ENCODE measurements at places on chromosomes 7 and 10. TPM values are rescaled to one million over a fixed set of nuclear protein-coding genes. Genes with fewer than 3 reads are reported as not detected.

The MTG1 gene
- total RNA-seq = 38.5 TPM

The LRIT1 gene
- total RNA-seq = not detected

DNA sequence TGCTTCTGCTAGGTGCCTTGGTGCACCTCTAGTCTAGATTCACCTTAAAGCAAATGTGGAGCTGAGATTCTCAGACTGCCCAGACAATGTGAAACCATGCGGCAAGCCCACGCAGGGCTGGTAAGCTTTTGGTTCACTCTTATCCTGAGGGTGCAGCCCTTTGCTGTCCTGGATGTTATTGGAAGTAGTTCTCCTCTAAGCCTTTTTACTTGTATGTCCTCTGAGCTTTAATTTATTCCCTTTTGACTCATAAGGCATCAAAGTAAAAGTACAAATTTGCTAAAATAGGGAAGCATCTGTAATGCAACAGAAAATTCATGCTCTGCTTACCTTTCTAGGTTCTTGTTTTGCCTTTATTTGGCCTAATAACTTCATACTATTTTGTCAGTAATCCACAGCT, 186.8 kb downstream of the MACC1 start:
- DNase-seq = no peak

DNA sequence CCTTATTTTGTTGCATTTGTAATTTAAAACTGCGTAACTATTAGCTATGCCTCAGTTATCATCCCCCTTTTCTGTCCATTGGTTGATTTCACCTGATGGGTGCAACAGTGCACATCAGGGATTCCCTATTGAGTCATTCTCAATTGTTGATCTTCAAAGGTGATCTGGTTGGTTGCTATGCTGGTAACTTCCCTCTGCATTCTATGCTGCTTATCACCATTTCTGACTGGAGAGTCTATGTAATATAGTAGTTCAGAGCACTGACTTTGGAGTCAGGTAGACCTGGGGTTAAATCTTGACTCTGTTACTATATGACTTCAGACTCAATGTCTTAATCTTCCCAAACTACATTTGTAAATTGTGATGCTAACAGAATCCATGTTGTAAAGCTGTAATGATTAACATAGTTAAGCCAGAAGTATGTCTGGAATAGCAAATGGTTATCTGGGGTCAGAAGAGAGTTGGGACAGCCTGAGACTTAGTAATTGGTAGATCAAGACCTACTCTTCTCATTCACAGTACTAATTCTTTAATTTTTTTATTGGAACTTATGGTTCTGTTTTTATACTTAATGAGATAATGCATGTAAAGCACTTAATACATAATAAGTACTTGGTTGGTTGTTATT, 38.1 kb downstream of the EXOC6 start:
- DNase-seq = peak; percentile 58

- DNase-seq = no peak
These were observed 152.7 kb upstream of the AUTS2 start for GRCh38 chr7:69445541-69445940.

DNA sequence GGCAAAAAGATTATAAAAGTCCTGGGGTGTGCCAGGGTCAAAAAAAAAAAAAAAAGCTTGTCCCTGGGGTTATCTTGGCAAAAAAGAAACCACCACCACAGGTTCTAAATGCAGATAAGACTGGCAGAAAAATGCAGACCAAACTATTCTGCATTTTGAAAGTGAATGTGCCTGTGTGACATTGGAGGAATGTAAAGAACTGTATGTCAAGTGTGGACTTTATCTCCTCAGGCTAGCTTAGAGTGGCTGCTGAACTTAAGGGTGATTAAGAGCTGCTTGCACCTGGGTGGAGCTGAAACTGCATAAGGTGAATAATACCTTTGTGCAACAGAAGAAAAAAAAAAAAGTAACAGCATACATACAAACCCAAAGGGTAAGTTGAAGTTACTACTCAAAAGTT, 1.3 kb upstream of the NAPEPLD start:
- DNase-seq = no peak

The PRRT4 gene
- not detected for total RNA-seq

DNA sequence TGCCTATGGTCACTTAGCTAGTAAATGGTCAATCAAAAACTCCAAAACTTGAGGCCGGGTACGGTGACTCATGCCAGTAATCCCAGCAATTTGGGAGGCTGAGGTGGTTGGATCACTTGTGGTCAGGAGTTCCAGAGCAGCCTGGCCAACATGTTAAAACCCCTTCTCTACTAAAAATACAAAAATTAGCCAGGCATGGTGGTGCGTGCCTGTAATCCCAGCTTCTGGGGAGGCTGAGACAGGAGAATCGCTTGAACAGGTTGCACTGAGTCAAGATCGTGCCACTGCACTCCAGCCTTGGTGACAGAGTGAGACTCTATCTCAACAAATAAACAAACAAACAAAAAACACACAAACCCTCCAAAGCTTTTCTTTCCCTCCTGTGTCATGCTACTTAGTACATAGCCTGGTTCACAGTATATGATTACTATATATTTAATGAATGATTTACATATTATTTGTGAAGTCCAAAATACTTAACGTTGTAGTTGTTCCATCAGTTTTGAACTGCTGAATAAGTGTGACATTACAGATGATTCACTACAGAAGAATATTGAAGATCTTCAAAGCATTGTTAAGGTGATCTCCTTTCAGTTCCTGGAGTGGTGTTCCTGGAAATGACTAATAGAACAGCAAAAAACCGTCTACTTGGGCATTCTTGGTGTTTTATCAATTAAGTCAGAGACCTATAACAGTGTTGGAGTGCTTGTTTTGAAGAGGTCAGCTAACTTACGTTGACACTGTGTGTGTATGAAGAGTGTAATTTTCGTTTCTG, 72.9 kb downstream of the ADK start:
- peak; percentile 58 for DNase-seq

GRCh38 chr7:15947754-15948153, 261.3 kb upstream of the MEOX2 start:
- no peak for DNase-seq

DNA sequence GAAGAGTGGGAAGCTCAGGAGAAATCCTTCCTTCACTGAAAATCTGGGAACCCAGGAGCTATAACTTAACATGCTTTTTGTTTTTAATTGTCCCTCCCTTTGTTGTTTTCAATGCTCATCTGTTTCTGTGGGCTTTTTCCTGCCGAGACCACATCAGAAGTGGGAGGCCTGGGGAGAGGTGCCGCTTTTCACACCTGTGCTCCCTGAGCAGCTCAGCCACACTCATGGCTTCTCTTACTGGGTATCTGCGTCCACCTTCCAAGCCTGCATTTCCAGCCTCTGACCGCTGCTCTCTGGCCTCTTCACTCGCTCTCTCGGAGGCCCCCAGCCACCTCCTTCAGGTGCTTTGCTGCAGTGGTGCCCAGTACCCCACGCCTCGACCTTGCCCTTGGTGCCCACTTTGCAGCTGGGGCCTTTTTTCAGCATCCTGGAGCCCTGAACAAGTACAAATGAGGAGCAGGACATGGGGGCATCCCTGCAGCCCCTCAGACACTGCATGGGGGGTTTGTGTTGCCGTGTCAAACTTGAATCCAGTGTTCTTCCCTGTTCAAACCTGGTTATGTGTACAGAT, 9.9 kb downstream of the C7orf57 start:
- DNase-seq = no peak

DNA sequence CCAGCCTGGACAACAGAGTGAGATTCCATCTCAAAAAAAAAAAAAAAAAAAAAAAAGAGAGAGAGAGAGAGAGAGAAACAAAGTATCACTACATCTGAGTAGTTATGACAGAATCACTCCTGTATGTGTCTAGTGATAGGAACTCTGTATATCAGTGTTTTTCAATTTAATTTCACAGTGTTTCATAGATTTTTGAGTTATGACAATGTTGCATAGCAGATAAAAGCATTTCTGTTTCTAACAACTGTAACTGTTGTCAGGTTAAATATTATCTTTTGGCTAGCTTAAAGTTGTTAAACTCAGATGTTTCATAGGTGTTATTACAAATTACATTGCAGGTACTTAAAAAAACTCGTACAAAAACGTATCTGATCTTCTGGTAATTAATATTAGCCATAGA, 60.3 kb downstream of the PLXDC2 start:
- DNase-seq = no peak

The TLX1 gene
- total RNA-seq = not detected

The VSTM4 gene
- 2.5 TPM for total RNA-seq

The DYNC1I1 gene
- total RNA-seq = not detected

DNA sequence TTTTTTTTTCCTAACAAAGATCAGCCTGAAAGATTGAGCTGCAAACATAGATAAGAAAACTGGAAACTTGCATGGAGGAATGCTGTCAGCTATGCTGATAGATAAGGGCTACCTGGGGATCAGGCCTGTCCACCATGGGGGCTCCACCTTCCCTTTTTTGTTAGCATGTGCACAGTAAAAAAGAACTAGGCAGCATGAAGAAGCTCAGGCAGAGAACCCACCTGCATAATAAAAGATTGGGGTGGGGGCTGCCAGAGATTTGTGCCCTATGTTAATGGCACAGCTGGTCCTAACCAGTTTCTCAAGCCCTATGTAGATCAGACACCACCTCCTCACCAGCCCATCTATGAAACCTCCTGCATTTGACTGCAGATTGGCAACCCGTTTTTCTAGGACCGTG, 45.4 kb upstream of the CACNB2 start:
- no peak for DNase-seq

GRCh38 chr7:20509892-20510572, 105.4 kb upstream of the ABCB5 start:
- DNase-seq = no peak

GRCh38 chr7:113120647-113121046, 2.3 kb upstream of the SMIM30 start:
- no peak for DNase-seq

The INMT gene
- 1.7 TPM for total RNA-seq

GRCh38 chr7:21041252-21041651, 254.6 kb upstream of the SP8 start:
- DNase-seq = no peak

- DNase-seq = peak; percentile 48
These were observed 28.6 kb downstream of the MCM10 start for GRCh38 chr10:13189961-13190360.

GRCh38 chr7:107506674-107507339, 37.0 kb downstream of the GPR22 start:
- peak; percentile 2 for DNase-seq

The DENND2A gene
- 7.8 TPM for total RNA-seq

DNA sequence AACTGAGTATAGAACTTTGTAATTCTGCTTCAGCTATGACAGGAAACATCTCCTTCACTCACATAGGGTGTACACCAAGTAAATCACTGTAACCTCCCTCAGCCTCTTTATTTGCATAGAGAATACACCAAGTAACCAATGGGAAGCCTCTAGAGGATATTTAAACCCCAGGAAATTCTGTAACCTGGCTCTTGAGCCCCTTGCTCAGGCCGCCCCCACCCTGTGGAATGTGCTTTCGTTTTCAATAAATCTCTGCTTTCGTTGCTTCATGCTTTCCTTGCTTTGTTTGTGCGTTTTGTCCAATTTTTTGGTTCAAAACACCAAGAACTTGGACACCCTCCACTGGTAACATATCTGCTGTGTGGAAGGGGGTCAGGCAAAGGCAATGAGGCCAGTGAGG, 60.2 kb downstream of the CLRN3 start:
- no peak for DNase-seq

GRCh38 chr10:124385627-124386185, 33.0 kb downstream of the OAT start:
- no peak for DNase-seq

DNA sequence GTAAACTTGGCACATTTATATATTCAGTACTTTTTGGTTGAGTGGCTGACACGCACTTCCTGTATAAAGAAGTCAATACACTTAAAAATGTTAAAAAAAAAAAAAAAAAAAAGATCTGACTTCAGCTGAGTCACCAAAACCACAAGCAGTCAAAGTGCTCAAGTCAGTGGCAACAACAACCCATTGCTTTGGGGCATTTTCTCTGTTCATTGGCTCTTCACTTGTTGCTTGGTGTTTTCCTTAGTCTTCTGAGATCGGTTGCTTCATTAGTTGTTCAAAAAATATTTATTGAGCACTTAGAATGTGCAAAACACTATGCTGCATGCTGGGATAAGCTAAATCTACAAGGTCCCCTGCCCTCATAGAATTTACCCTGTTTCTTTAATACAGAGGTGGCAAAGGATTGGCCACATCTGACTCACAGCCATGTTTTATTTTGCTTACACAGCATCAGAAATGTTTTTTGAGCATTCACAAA, 63.7 kb downstream of the ZNRF2 start:
- DNase-seq = peak; percentile 88

The OR2F2 gene
- not detected for total RNA-seq

DNA sequence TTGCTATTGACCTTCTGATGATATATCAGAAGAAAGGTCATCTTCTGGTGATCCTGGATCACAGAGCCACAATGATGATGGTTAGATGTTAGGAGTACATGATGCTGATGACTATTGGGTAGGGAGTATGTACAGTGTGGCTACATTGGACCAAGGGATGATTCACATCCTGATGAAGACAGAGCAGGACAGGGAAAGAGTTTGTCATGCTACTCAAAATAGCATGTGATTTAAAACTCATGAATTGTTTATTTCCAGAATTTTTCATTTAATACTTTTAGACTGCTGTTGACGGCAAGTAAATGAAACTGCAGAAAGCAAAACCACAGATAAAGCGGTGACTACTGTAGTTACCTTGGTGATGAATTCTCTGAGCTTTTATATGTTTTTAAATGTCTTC, 397.3 kb downstream of the PPP1R3A start:
- peak; percentile 8 for DNase-seq

DNA sequence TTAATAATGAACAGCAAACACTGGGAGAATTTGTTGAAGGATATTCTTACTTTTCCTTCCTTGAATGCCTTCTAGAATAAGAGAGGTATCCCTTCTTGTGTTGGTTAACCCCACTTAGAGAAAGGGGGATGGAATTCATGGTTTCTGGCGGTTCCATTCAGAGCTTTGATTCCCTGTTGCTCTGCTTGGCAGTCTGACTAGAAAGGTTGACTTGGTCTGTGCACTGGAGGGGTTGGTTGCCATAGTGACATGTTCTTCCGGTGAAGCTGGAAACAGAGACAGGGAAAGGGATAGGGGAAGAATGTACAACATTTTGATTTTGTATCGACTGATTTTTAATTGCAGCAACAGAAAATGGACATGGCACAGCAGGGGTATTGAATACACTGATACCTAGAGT, 2.5 kb downstream of the TMEM178B start:
- no peak for DNase-seq

DNA sequence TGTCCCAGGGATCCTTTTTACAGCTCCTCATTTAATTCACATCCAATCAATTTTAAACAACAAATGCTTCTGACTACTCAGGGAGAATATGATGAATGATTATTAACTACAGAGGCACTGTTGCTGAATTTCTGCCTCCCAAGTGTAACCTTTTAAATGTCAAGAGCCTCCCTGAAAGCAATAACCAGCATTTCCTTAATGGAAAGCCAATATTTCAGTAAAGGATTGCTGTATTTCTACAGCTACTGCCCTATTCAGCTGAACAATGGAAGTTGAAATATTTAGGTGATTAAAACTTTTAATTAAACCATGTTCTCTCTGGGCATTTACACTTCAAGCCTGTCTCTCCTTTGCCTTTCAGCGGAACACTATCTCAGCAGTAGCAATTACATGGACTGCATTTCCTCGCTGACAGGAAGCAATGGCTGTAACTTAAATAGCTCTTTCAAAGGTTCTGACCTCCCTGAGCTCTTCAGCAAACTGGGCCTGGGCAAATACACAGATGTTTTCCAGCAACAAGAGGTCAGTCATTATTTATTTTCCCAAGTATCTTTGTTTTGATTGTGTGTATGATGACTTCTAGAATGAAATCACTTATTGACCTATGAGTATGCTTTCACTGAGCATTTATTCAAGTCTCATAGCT, 304.7 kb downstream of the BICC1 start:
- DNase-seq = peak; percentile 43

- DNase-seq = peak; percentile 54
These were observed 30.5 kb downstream of the CREB5 start for GRCh38 chr7:28442540-28443420.

The ADAM12 gene
- total RNA-seq = 9.7 TPM

Data from IMR-90 (cell line).